ENCODE measurements at places on chromosomes 3 and 15. TPM values are rescaled to one million over a fixed set of nuclear protein-coding genes. Genes with fewer than 3 reads are reported as not detected.

- no peak for DNase-seq
Observed at GRCh38 chr3:78737988-78738387, 1029.8 kb downstream of the ROBO1 start.

DNA sequence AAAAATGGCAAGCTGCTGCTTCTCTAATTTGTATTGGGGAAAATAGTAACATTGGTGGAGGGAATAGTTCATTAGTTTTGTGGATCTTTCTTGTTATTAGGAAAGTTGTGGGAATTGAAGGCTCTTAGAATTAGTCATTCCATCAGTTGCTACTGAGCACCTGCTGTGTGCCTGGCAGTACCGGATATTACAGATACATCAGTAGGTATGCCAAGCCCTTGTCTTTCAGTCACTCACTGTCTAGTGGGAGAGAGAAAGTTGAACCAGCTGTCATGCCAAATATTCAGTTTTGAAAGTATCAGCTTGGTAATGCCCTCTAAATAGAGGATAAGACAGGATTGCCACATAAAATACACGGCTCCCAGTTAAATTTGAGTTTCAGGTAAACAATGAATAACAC is 32.5 kb downstream of the IGSF10 start:
- no peak for DNase-seq

DNA sequence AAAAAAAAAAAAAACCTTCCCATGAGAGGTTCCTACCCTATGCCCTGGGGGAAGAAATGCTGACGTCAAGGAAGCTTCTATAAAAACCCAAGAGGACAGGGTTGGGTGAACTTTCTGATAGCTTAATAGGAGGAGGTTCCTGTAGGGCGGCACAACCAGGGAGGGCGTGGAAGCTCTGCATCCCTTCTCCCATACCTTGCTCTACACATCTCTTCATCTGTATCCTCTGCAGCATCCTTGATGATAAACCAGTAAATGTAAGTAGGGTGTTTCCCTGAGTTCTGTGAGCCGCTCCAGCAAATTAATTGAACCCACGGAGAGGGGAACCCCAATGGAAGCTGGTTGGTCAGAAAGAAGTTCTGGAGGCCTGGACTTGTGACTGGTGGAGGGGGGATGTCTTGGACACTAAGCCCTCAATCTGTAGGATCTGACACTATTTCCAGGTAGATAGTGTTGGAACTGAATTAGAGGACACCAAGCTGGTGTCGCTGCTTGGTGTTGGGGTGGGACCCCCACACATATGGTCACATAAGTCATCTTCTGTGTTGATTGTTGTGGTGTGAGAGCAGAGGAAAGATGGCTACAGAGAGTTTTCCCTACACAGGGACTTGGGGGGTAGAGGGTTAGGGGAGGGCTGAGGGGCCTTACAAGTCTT is 91.5 kb downstream of the ST6GAL1 start:
- peak; percentile 83 for DNase-seq

GRCh38 chr3:30614943-30615342 is 8.5 kb downstream of the TGFBR2 start:
- DNase-seq: no peak

DNA sequence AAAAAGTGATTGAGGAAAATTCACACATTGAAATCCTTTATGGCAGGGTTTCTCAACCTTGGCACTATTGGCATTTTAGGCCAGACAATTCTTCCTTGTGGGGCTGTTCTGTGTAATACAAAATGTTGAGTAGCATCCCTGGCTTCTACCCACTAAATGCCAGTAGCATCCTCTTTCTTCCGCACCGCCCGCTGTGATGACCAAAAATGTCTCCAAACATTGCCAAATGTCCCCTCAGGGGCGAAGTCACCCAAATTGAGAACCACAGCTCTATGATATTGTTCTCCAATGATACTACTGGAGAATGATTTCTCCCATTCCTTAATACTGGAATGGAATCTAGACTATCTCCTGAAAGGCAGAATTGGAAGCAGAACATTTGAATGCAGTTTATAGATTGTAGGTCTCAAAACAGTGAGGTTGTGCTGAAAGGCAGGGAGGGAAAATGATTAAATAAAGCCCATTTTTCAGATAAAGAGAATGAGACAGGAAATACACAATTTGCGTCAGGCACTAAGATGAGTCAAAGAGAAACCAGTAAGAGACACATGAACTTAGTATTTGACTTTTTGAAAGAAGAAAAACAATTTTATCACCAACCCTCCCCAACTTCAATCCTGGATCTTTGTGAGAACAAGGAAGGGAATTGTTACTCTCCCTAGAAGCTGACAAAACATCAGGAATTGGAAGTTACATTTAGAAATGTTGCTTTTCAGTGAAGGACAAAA is 101.6 kb upstream of the TNIK start:
- no peak for DNase-seq

DNA sequence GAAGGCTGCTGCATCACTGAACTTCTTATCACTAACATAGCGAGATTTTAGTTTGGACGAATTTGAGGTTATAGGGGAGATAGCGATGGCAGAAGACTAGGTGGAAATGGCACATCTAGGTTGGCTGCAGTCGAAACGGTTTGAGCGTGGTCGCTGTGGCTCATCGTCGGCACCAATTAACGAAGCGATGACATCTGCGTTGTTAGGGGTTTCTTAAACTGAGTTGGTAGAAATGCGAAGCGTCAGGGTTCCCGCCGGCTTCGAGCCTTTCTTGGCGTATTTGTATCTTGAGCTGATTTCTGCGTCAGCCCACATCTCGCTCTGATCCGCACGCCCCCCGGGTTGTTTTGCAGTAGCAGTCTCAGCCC is 319 bp downstream of the LNP1 start:
- DNase-seq: no peak

DNA sequence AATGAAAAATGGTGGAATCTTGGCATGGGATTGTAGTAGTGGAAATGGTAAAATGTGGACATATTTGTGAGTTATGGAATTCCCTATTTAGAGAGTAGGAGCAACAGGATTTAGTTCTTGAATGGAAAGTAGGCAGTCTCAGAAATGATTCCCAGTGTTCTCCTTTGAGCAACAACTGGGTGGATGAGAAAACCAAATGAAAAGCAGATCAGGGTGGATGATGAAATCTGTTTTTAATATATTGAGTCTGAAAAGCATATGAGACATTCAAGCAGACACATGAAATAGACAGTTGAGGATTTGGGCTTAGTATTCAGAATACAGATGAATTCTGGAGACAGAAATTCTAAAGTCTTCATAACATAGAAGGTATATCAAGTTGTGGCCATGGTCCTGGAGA is 451.3 kb downstream of the LPP start:
- DNase-seq: no peak

GRCh38 chr3:85605066-85605465 is 646.3 kb downstream of the CADM2 start:
- DNase-seq: no peak

DNA sequence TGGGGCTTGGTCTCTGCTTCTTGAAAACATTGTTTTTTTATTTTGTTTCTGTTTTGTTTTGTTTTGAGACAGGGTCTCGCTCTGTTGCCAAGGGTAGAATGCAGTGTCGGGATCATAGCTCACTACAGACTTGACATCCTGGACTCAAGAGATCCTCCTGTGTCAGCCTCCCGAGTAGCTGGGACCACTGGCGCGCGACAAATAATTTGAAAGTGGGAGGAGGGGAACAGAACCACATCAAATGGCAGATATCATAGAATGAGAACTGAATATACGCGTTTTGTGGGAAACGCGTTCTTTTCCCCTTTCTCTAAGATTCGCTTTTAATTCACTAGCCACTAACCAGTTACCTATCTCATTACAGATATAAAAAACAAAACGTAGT is 641 bp upstream of the VPS13C start:
- DNase-seq: no peak

- no peak for DNase-seq
Observed at GRCh38 chr3:55823001-55823400, 335.9 kb upstream of the WNT5A start.

The CACNA2D3 gene
- polyA plus RNA-seq: not detected

DNA sequence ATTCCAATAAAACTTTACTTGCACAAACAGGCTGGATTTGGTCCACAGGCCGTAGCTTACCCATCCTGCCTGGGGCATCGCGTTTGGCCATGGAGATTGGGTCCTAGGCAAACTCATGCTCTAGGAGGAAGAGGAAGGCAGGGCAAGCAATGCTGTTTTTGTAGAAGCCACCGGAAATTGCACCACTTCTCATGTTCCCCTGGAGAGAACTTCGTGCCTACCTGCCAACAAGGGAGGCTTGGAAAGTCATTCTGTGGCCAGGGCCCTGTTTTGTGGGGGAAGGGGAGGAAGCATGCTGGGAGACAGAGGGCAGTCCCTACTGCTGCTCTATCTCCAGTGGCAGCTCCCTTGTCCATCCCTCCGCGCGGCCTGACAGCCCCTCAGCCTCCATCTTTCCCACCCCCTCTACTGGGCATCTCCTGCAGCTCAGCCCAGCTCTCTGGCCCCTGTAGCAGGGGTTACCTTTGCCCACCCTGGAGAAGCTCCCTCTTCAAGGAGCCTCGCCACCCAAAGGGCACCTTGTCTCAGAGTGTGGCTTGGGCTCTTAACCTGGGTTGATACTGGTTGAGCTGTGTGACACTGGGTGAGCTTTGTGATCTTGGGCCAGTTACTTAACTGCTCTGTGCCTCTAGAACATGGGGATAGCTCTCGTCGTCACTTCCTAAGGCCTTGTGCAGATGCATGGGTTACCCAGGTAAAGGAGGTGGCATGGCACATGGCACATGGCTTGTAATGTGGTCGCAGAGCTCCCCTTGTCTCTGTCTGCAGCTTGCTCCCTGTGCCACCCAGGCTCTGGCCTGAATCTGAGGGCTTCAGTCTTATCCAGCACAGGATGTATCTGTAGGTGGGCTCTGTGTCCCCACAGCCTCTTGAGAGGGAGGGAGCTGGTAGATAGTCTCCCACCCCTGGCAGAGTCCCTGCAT is 6.1 kb downstream of the ABTB1 start:
- no peak for DNase-seq

The SV2B gene
- not detected for polyA plus RNA-seq

DNA sequence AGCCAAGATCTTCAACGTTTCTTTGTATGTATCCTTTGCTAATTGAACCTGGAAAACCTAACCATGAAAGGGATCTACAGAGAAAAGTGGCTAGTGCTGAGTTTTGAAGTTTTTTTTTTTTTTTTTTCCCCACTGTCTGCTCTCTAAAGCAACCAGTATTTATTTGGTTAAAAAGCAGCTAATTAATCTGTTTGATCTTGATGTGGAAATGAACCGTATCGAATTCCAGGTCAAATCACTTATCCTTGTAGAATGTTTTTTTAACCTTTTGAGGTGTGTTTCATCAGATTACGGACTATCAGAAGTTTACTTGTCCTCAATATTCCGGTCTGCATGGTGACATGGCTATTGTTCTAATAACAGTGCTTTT is 117.2 kb downstream of the FNDC3B start:
- no peak for DNase-seq

DNA sequence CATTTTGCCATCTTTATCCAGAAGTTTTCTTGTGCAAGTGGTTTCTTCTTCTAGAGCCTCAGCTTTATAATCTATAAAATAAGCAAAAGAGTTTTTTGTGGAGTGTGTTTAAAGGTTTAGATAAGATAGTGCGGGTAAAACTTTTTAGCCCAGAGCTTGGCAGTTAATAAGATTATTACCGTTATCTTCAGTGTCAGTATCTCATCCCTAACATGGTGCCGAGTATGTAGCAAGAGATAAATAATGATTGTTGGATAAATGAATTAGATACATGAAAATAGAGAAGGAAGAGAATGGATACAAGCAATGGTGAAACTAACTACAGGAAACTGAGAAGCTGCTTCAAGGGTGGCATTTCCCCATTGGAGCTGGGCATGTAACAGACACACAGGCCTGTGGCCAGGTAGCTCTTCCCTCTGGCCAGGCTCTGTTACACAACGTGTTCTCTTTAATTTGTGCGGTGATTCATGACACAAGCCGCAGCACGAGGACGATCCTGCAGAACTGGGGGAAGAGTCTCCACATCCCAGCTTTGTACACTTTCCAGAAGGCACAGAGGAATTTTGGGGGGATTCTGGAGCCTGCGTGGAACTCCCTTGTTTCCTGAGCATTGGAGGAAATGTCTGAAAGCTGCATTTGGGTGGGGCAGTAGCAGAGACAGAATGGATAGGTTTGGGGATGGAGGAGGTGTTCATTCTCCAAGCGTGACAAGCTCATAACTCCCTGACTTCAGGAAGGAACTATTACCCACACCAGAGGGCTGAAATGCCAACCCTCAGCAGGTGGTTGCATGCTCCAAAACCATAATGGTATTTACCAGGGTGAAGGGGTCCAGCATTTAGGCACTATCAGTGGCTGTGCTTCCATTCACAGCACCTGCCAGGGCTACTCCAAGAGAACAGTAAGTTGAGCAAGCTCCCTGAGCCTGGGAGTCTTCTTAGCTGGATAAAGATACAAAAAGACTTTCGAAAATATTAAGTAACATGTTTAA is 14.2 kb upstream of the ST6GAL1 start:
- peak; percentile 20 for DNase-seq

GRCh38 chr15:93152360-93152759 is 63.3 kb upstream of the RGMA start:
- DNase-seq: no peak

DNA sequence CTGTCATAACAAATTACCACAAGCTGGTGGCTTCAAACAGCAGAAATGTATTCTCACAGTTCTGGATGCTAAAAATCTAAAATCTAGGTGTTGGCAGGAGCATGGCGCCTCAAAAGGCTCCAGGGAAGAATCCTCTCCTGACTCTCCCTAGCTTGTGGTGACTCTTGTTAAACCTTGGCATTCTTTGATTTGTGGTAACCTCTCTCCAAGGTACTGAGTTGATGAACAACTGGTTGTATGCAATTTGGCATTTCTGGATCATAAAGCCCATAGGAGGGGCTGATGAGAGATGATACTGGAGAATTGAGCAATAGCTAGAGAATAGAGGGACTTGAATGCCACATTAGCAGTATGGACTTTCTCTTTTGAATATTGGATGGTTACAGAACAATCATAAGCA is 821.8 kb downstream of the TBL1XR1 start:
- no peak for DNase-seq

The CIP2A gene
- polyA plus RNA-seq: 3.4 TPM

The SPESP1 gene
- polyA plus RNA-seq: not detected

DNA sequence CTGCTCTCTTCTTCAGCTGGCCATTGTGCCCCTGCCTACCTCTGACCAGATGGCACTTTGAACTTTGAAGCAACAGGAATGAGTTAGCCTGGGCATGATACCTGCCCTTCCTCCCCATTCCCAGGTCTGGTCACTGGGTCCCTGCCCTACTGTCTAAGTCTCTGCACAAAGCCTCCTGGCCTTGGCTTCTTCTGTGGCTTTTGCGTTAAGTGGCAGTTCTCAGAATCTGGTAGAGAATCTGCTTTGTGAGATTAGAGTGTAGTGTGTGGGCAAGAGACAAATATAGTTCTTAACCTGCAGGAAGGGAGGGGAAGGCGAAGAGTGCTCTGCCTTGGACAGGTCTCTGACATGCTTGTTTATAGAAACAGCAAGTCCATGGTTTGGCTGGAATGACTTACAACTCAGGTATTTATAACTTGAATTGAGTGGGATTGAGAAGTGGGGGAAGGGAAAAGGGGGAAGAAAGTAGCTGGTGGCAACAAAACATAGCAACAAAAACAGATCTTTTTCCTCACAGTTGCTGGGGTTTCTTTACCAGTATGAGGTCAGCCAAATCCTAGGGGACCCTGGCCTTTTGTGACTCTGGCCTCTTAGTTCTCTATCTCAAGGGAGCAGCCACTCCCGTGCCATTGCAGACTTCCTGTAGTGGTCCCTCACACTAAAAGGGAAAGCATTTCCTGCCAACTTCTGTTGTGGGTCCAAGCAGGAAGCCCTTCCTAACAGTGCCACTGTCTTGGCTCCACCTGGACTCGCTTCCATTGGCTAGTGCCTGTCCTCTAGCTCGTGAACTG is 16.7 kb downstream of the MAPKBP1 start:
- DNase-seq: no peak
